ENCODE measurements at places on chromosomes 12 and 14.

DNA sequence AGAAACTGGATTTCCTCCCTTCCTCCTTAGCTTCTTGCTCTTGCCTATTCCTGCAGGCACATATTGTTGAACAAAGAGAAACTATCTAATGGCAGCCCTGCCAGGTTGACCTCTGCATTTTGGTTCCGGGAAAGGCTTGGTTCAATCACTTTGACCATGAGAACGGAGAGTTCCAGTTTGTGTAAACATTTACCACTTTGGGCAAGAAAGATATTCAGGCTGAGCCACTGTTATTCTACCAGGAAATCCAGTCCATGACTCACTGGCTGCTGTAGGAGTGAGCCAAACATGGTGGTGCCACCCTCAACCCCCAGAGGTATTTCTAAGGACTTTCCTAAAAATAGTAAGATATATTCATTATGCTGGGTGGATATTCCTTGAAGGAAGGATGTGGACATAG lies 242.2 kb upstream of the OR4E1 start:
- DNase-seq, result no peak

DNA sequence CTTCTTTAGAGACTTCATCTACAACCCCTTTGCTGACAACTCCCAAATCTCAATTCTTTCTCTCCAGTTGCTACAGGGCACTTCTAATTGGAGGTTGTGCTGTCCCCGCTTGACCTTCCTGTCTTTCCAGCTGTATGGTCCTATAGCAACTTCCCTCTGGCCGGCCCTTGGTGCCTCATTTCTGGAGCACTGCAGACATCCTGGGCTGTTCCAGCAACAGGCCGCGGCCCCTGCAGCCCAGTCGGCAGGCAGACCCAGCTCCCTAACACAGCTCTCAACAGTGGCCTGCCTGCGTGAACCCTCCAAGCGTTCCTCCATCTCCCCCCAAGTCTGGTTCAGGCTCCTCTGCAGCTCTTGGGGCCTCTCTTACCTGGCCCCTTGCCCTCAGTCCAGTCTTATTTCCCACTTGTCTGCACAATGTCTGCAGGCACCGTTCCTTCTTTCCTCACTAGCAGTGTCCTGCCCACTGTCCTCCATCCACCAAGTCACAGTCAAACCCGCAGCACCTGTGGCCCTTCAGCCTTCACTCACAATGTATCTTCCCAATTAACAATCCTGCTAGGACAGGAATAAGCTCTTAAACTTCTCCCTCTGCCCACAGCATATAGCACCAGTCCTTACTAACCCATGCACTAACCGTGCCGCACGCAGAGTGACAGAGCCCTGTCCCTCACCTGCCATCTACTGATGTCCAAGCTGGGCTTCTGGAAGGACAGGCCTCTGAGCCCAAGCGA lies 1.6 kb upstream of the EML1 start:
- no peak for DNase-seq

- no peak for DNase-seq
Measured at GRCh38 chr14:51666826-51667225, 15.1 kb downstream of the FRMD6 start.

DNA sequence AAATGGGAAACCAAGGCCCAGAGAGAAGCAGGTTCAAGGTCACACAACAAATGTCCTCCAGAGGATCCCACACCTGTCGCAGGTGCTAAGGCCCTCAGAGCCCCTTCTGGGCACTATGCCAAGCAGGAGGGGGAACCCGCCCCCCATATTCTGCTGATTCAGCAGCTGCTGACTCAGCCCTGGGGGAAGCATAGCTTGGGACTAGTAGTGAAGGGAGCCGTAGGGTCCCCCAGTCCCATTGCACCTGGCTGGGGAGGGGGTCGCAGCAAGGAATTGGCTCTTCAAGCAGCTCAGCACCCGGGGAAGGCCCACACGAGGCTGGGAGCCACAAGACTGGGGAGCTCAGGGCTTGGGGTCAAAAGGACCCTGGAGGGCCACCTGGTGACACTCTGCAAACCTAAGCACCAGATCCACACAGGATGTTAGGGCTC lies 1.0 kb downstream of the RASAL1 start:
- no peak for DNase-seq

DNA sequence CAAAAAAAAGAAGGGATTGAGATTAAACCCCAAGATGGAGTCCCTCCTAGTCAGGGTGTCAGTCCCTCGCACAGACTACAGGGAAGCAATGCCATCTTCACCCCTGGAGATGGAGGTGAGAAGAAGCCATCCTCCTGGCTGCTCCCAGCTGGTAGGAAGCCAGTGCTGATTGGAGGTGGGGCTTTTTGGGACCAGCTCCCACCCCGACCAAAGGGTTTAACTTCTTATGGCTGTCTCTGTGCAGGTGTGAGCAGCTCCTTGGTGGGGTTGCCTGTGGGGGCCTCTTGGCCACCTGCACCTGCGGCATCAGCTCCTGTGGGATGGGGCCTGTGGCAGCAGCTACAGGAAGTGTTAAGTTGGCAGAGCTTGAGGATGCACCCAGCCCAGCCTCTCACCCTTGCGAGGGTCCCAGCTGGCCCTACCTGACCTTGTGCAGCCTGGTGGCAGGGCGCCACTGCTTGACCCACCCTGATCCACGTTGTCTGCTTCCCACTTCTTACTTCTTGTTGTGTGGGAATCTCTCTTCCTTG lies 3.8 kb upstream of the KRT86 start:
- DNase-seq, result no peak

GRCh38 chr14:91238661-91239060 lies 5.8 kb downstream of the GPR68 start:
- DNase-seq, result no peak

- no peak for DNase-seq
Measured at GRCh38 chr12:54967461-54967860, 17.1 kb downstream of the TESPA1 start.

- no peak for DNase-seq
Measured at GRCh38 chr14:58808828-58809227, 171.1 kb downstream of the DACT1 start.

DNA sequence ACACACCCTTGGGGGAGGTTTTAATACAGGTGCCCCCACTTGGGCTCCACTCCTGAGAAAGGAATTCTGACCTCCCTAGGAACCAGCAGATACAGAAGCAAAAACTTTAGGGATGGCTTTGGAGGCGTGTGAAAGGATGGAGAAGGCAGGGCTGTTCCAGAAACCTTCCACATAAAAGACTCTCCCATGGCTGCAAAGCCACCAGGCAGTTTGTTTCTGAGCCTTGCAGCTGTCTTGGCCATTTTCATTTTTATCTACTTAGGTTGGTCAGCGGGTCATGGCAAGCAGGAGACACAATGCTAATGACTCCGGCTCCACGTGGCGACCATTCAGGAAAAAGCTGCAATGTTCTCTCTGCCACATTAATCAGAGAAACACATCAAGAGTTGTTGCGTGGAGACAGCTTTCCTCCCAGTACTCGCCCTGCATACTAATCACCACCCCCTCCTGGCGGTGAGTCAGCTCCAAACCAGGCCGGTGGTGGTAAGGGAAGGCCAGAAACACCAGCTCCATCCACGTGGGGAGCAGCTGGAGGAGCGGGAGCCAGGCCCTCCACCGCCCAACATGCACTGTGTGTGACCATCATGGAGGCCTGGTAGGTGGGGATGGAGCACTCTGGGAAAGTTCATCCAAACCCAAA lies 30.9 kb upstream of the IRF2BPL start:
- no peak for DNase-seq

GRCh38 chr12:91825999-91826398 lies 319.6 kb downstream of the BTG1 start:
- DNase-seq, result no peak

DNA sequence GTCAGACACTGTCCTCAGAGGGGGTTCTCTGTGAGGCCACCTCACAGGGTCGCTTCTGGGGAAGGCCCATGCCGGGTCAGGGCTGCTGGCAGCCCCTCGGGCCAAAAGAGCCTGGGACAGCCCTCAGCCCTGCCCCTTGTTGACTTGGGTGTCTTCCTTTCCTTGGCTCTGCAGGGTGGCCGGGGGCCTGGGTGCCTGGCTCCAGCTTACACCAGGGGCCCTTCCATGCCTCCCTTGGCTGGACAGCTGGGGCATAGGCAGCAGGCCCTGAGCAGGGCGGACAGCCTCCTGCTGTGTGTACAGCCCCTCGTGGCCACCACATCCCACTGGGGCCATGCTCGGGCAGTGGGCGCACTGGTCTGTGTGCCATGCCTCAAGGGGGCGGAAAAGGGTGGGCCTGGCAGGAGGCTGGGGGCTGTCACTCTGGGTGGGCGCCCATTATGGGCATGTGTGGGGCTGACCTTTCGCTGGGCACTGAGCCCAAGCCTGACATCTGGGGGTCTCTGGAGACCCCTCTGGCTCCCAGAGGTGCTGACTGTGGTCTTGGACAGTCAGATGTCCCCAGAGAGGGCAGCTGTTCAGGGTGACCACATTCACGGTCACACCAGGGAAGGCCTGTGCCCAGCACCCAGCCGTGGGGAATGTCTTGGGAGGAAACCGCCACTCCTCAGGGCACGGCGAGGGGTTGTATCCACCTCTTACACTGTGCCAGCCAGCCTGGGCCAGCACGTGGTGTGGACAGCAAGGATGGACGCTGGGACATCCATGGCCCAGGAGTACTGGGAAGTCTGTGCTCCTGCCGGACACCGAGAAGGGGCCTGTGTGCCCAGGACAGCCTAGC lies 313.3 kb downstream of the TMEM121 start:
- no peak for DNase-seq

GRCh38 chr12:128976120-128976738 lies 123.0 kb downstream of the GLT1D1 start:
- DNase-seq, result no peak

- no peak for DNase-seq
Measured at GRCh38 chr12:75081305-75081704, 128.3 kb downstream of the KCNC2 start.

DNA sequence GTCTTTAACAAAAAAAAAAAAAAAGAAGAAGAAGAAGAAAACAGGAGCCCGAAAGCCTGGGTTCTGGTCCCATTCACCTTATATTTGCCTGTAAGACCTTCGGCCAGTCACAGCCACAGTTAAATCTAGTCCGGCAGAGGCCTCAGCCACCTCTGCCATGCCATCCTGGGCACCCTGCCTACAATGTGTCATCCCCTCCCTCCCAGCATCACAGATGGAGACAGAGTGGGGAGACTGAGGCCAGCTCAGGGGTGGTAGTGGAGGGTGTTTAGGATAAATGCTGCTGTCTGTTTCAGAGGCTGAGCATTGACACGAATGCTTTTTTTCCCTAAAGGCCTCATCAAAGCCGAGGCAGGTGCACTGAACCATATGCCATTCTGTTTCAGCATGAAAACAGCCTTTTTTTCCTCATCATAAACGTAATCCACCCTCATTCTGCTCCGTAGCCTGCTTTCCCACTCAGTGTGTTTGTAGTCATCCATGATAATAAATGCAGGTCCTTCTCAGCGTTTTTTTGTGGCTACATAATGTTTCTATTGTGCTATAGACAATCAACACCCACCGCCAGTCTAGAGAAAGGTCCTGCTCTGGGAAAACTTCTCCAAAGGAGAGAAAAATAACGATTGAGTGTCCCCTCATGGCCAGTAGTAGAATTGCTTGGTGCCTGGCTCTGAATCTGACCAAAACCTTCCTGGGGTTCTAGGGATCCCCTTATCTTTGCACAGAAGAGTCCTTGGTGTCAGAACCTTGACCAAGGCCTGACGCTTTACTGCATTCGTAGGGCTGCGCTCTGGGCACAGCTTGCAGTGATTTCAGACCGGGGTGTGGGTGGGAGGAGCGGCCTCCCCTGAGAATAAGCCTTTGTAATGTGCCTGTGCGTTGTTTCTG lies 41.1 kb upstream of the TSPAN9 start:
- DNase-seq, result no peak

DNA sequence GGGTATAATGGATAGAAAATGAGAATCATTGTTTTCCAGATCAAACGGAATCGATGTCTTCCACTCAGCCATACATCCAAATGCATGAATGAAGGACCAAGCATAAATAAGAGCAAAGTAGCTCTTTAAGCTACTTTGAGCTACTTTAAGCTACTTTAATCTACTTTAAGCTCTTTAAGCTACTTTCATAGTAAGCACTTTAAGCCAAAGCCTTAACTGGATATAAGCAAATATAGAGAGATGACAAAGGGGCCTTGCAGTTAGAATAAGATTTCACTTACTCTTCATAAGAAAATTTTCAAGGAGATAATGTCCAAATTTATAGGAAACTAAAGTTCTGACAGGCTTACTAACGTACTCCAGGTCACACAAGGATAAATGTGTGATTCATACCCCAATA lies 355.6 kb upstream of the KITLG start:
- DNase-seq, result no peak

DNA sequence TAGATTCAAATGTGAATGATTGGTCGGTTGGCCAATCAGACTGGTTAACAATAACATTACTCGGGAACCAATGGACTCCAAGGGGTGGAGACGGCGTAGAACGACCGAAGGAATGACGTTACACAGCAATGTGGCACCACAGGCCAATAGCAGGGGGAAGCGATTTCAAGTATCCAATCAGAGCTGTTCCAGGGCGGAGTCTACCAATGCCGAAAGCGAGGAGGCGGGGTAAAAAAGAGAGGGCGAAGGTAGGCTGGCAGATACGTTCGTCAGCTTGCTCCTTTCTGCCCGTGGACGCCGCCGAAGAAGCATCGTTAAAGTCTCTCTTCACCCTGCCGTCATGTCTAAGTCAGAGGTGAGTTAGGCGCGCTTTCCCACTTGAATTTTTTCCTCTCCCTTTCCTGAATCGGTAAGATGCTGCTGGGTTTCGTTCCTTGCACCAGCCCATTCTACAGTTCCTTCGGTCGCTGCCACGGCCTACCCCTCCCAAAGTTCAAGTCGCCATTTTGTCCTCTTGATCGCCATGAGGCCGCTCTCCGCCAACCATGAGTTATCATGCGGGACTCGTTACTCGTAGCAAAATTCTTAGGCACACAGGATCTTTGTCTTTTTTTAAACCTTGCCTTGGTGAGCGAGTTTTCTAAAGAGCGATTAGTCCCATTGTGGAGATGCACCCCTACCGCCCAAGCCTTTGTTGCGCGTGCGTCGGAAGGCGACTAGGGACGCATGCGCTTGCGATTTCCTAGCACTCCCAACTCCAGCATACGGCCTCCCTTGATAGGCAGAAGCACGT lies at the start of gene HNRNPA1:
TSS of gene HNRNPA1 (plus strand) at position 259 of the 793 bp plus-strand sequence. CDS start at position 341, 82 bp downstream.
- peak; percentile 92 for DNase-seq

GRCh38 chr12:31899109-31899508 lies 60.1 kb upstream of the RESF1 start:
- DNase-seq, result no peak

DNA sequence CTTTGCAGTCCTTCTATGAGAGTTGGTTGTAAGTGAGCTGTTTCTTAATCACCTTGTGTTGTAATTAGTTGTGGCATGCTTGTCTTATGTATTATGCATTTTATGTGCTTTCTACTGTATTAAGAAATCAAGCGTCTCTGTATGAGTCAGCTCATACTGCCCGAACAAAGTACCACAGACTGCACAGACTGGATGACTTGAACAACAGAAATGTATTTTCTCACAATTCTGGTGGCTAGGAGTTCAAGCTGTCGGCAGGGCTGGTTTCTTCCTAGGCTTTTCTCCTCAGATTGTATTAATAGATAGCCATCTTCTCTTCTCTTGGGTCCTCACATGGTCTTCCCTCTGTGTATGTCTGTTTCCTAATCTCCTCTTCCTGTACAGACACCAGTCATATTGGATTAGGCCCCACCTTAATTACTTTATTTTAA lies 77.7 kb downstream of the FLRT2 start:
- no peak for DNase-seq

All from activated T-cell treated with anti-CD3 and anti-CD28 coated beads for 4 hours (primary cell).